ENCODE measurements at places on chromosomes 13 and 19.

GRCh38 chr19:50191216-50191615 is 12.2 kb upstream of the MYH14 start:
- DNase-seq = no peak

DNA sequence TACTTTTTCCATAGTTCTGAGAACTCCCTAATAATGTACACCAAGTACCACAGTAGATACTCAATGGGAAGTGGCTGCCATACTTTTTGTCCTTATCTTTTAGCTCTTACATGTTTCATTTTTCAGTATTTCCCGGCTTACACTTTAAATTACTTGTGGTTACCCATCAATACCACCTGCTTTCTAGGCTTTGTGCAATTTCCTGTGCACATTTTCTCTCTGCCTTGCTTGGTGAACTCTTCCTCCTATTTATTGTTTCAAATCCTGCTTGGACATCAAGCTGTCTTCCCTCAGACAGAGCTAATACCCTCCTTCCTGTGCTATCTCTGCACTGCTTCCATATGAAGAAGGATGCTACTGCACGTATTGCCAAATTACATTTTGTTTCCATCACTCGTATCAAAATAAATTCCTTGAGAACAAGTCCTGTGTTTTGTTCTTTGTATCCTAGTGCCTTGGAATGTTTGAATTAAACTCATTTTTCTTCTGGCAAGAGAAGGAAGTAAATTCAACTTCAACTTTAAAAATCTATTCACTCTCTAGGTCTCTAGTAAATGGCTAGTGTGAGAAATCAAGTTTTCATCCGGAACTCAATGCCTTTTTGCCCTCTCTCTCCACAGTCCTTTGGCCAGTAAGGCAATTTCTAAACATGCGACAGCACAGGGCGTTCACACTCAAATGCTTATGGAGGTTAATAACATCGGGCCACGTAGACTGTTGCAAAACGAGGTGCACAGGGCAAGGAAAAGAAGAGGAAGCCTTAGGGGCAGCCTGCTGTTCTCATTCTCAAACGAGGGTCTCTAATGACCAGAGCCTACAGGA is 5.6 kb downstream of the ZAR1L start:
- peak; percentile 31 for DNase-seq

DNA sequence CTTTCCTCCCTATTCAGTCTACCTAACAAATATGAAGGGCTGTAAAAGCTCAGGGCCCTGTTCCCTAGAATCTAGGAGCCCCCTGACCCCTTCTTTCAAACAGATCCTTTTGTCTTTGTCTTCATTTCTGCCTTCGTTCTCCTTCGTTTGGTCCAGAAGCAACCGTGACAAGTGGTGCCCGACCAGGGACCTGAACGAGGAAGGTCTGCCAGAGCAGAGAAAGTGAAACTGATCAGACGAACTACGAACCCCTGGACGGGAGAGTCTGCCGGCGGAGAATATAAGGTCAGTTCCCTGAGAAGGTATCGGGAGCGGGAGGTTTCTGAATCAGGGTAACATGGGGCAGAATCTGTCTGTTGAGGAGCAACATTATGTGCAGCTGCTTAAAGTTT is 751 bp downstream of the ERVK3-1 start:
- DNase-seq = no peak

DNA sequence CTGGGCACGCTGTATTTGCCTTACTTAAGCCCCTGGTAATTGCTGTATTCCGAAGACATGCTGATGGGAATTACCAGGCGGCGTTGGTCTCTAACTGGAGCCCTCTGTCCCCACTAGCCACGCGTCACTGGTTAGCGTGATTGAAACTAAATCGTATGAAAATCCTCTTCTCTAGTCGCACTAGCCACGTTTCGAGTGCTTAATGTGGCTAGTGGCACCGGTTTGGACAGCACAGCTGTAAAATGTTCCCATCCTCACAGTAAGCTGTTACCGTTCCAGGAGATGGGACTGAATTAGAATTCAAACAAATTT is 676 bp downstream of the BRCA2 start:
- no peak for DNase-seq

DNA sequence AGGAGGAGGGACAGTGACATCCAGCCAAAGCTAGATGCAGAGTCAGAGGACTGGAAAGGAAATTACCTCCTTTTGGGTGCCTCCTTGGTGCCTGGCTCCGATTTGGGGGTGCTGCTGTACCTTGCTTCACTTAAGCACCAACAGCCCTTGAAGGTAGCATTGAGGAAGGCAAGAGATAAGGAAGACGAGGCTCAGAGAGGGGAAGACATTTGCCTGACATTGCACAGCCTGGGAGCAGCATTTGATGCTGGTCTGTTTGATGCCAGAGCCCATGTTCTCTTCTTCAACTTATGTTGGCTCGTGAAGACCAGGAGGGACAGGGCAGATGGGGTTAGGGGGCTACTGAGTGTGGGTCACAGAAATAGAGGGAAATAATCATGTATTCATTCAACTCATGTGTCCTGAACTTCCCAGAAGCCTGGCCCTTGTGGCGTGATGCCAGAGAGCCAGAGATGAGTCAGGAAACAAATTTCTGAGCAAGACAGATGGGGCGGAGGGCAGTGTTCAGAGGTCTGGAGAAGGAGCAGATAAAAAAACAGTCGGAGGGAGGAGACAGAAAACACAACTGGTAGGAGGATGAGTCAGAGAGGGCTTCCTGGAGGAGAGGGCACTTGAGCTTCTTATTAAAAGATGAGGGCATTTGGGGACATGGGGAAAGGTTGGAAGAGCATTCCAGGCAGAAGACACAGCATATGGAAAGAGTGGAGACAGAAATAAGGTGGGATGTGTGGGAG is 3.0 kb upstream of the C19orf81 start:
- DNase-seq = peak; percentile 48

- DNase-seq = no peak
These were observed 207.4 kb upstream of the RFC3 start for GRCh38 chr13:33610438-33611120.

GRCh38 chr19:34651747-34652146 is 25.2 kb downstream of the SCGB2B2 start:
- no peak for DNase-seq

- peak; percentile 76 for DNase-seq
These were observed 24.1 kb upstream of the ASPDH start for GRCh38 chr19:50537769-50538230.

DNA sequence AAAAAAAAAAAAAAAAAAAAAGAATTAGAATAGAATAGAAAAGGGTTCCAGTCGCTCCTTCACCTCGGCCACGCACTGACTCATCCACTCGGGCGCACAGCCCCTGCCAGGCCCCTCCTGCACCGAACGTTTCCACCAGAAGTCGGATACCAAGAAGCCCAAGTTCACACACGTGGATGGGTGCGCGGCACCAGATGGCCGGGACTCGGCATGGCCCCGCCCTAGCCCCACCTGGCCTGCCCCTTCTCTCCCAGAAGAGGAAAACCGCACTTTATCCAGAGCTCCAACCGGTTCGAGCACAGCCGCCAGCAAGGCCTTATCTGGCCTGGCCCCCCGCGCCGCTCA is 5.9 kb downstream of the PRR36 start:
- no peak for DNase-seq

DNA sequence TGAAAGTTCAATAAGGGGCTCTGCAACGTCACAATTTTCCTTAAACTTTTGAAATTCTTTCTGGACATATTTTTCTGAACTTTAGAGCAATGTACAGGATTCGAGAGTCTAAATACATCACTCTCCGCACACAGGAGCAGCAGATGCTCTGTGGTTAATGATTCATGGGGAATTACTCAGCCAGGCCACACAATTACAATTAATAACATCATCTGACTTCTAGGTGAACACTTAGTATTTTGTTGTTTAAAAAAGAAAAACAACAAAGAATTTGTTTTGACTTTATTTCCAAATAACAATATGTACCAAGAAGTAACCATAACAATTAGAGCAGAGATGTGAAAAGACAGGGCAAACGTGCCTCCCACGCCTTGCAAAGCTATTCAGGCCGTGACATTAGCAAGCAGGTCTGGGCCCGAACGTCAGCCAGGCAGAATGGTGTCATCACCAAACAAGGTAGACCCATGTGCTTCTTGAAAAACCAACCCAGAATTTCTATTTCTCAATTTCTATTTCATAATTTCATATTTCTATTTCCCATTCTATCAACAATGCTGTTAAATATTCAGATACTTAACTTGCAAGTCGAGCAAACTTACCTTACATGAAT is 236.3 kb downstream of the COL4A1 start:
- peak; percentile 74 for DNase-seq

DNA sequence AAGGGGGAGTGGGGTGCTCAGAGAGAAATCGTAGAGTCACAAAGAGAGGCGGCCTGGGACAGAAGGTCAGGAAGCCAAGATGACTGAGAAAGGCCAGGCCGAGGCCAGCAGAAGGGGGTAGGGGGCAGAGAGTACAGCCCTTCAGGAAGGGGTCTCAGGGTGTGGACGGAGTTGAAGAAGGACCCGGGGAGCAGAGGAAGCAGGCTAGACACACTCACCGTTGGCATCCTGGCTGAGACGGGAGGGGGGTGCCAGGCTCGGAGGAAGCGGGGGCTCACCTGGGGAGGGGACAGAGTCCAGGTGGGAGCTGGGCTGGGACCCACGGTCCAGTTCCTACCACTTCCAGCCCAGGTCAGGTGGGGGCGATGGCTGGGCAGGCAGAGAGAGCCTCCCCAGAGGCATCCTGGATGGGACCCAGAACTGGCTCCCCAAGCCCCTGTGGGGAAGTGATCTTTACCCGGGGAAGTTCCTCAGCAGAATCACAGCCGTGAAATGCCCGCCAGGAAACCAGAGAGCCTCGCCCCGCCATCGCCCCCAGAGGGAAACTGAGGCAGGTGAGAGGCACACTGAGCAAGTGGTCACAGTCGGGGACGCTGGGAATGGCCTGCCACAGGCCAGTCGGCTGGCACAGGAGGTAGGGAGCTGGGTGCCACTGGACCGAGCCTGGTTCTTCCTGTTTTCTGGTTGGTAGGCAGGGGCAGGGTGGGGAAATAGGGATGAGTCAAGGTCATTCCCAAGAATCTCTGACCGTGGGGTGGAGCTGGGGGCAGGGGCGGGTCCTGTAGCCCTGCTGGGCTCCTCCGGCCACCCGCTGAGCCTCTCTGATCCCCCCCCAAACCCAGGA is 1.4 kb downstream of the MATK start:
- DNase-seq = no peak

All from AG10803 (cell line).